ENCODE measurements at places on chromosomes 5 and 9.

DNA sequence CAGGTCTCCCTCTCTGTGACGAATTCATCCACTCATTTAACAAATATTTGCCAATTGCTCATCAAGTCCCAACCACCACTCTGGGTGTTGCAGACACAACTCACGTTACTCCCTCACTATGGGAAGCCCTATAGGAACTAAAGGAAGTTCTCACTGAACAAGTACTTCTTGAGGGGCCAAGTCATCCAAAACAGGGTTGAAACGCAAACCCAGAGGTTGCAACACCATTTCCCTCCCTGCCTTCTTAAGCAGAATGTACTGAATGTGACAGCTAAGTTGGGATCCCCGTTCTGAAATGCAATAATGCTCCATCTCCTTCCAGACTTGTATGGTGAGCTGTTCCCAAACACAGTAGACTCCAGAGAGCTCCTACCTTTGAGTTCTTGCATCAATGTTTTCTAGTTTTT lies 34.3 kb downstream of the EPB41L4B start:
- no peak for DNase-seq

- DNase-seq: no peak
These were observed 8.5 kb upstream of the AMBP start for GRCh38 chr9:114086607-114087006.

- DNase-seq: no peak
These were observed 47.7 kb downstream of the FTMT start for GRCh38 chr5:121899346-121899745.

DNA sequence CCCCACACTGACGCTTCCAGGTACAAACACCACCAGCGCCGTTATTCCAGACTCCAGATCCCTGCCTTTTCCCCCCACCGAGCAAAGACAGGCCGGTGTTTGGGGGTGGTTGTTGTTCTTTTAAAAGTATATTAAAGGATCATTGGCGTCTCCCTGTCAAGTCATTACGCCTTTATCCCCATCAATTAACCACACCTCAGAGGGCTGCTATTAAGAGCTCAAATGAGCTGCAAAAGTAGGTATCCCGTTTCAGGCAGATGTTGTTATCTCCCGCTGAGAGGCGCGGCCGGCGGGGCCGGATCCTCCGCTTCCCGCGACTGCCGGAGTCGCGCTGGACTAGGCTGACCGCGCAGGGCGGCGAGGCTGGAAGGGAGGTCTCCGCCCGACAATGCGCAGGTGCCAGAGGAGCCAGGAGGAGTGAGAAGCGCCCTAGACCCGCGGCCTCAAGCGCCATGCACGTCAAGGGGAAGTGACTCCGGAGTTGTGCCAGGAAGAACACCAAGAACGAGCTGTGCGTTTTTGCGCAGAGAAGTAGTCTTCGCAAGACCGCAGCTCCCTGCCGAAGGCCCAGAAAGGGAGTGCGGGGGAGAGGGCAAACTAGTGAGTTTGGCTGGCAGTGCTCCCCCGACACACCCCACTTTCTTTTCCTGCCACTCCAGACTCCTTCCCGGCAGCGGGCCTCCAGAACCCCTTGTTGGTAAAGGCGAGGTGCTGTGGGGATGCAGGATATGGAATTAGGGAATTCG lies 8.2 kb downstream of the NR2F1-AS1 start:
- DNase-seq: no peak

DNA sequence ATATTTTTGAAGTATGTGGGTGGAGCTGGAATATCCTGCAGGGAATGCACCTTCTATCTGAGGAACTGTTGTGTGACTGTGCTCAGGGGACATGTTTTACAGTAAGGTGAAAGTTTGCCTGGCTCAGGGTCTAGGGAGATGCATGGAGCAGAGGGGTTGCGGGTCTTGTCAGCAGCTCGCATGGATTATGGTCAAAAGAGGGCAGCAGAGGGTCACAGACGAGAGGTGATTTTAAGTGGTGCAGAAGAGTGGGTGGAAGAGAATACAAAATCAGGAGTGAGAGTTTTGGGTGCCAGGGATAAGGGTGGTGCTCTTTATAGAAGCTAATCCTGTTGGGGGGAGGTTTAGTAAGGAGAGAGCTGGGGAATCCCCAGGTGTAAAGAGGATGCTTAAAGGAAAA lies 53.5 kb upstream of the GRIN3A start:
- no peak for DNase-seq

DNA sequence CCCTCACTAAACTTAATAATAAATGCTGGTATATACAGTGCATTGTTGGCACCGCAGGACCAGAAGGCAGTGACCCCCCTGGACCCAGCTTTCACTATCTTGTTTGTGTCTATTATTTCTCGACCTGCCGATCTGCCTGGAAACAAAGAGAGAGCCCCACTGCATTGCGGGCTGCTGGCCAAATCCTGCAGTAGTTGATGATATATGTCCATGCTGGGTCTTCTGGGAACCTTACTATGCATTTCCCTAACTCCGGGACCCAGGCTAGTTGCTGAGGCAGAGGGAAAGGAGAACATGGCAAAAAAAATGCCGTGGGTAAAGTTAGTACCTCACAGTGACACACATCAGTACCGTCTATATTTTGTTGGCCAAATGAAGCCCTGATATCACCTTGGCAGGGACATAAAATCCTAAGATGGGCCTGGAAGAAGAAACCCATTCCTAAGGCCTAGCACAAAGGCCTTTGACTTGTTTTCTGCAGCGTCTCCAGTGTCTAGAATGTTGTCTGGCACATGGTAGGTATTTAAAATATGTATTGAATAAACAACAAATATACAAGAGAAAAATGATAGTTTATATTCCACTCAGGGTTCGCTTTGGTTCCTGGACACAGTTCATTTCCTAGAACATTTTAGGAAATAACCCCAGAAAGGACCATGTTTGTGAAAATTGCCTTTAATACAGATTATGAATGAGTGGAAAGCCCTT lies 46.1 kb downstream of the NMUR2 start:
- no peak for DNase-seq

- DNase-seq: no peak
These were observed 11.8 kb downstream of the ACSL6 start for GRCh38 chr5:131999441-132000240.

GRCh38 chr5:162752612-162753011 lies 684.8 kb upstream of the CCNG1 start:
- DNase-seq: no peak

DNA sequence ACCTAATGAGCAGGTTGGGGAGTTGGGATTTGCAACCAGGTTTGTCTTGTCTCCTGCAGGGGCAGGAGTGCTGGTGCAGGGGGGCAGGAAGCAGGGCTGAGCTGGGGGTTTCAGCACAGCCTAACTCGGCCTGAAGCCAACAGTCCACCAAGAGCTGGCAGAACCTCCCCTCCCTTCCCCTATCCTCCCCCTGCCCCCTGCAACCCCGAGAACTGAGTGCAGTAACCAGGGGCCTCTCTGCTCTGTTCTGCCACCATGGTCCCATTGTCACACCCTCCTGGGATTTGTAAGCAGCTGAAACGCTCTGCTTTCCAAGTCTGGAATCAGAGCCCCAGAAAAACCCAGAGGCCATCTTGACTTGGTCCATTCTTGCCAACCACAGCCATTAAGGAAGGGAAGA lies 72.9 kb downstream of the ARHGEF37 start:
- no peak for DNase-seq

Measured in inflammatory macrophage treated with lipopolysaccharide for 1 hour (primary cell).